ENCODE measurements at places on chromosomes 5 and 9.

DNA sequence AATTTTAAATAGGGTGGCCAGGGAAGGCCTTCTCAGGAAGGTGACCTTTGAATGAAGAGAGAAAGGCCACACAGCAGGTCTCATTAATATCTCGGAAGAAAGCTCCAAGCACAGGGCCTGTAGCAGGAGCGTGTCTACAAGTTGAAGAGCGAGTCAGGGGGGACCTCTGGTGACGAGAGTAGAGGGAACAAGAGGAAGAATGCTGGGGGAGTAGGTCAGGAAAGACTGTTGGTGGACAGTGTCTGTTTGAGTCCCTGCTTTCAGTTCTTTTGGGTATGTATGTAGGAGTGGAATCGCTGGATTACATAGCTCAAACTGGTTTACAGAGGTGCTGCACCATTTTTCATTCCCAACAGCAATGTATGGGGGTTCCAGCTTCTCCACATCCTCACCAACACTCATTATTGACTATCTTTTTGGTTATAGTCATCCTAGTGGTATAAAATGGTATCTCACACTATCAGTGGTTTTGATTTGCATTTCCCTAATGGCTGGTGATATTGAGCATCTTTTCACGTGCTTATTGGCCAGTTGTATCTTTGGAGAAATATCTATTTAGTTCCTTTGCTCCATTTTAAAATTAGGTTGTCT is 55.8 kb downstream of the NUP214 start:
- DNase-seq: no peak

GRCh38 chr9:107614765-107615164 is 125.2 kb upstream of the KLF4 start:
- DNase-seq: no peak

GRCh38 chr9:105357937-105358336 is 89.9 kb upstream of the FSD1L start:
- DNase-seq: no peak

DNA sequence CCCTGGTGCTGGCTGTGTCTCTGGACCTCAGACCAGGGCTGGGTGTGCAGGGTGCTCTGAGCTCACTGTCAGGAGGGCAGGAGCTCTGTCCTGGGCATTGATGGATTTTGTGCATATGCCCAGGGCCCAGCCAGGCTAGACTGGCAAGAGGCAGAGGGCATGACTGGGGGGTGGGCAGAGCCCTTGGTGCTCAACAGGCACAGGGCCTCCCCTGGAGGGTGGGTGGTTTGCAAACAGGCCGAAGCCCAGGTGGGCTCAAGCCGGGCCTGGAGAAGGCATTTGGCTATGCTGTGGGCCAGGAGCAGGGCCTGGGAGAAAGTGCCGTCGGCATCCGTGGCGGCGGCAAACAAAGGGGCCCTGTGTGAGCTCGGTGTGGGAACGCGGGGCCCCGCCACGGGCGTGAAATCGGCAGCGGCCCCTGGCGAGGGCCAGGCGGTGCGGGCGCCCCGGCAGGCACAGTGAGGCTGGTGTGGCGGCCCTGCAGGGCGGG is 1.9 kb upstream of the NRARP start:
- DNase-seq: no peak

GRCh38 chr9:73643379-73644013 is 491.8 kb downstream of the ANXA1 start:
- no peak for DNase-seq

- DNase-seq: no peak
Measured at GRCh38 chr5:178230879-178231538, 1.6 kb downstream of the PHYKPL start.
